IMR-90 (cell line): ENCODE measurements at places on chromosomes 1 and 21.

- no peak for DNase-seq
These were observed 40.7 kb upstream of the PDE4B start for GRCh38 chr1:65751961-65752360.

GRCh38 chr1:222927031-222927430 lies 112.2 kb downstream of the DISP1 start:
- no peak for DNase-seq

GRCh38 chr21:45740491-45741357 lies 97.2 kb downstream of the PCBP3 start:
- DNase-seq, result no peak

DNA sequence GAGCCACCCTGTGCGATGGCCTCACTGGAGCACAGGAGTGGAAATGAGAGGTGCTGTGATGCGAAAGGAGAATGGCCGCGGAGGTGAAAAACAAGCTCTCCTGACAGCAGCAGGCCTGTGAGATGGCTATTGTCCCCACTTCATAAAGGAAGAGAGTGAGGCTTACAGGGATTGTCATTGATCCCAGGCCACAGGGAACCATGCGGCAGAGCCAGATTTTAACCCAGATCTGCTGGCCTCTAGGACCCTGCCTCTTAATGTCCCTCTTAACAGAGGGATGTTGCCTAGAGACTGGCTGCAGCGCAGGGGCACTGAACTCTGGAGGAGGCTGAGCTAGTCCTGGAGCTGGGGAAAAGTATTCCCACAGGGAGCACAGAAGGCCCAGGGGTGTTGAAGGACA lies 3.1 kb upstream of the SYTL1 start:
- no peak for DNase-seq

GRCh38 chr1:209583408-209583807 lies at the start of gene CAMK1G:
Gene CAMK1G (plus strand): TSS chr1:209583714. CDS start chr1:209594984, 11,270 bp downstream.
- peak; percentile 80 for DNase-seq

- DNase-seq, result no peak
These were observed 72.8 kb downstream of the MORN1 start for GRCh38 chr1:2318314-2319278.

GRCh38 chr21:29302359-29302875 lies 3.7 kb downstream of the BACH1 start:
- DNase-seq, result peak; percentile 34

DNA sequence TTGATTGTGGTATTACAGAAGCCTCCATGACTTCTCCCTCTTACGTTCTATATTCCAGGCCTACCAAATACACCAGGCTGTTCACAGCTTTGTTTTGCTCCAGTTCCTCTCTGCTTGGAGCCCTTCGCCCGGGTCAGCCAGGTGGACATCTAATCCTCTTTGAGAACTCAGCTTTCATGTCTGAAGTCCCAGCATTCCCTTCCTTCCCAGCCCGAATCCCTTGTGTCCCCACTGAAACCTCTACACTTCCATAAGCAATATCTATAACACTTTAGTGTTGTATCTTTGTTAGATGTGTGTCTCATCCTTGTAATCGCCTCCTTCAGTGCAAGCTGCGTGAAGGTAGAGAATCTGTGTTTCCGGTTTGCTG lies 1.9 kb downstream of the RNF11 start:
- DNase-seq, result peak; percentile 8

DNA sequence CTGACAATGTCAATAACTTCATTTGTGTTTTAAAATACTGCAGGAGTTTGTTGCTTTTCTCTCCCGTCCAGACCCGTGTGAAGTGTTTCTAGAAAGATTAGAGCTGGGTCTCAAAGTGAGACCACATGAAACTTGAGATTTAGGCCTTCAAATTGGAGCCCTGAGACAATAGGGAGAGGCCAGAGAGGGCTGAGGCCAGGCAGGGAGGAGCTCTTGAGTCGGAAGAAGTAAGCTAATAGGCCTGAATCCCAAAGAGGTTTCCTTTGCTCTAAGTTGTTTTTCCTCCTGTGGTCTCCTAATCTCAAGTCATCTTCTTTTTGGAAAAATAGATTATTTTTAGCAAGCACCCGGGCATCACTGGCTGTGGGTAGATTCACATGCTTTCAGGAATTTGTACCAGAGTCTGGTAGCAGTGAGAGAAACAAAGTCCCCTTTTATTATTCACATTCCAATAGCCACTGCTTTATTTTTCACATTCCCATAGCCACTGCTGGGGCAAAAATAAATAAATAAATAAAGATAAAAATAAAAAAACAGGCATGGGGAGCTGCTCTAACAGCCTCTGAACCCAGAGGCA lies 25.6 kb downstream of the CD244 start:
- no peak for DNase-seq

GRCh38 chr1:24923485-24924113 lies 6.5 kb downstream of the RUNX3 start:
- DNase-seq, result no peak

DNA sequence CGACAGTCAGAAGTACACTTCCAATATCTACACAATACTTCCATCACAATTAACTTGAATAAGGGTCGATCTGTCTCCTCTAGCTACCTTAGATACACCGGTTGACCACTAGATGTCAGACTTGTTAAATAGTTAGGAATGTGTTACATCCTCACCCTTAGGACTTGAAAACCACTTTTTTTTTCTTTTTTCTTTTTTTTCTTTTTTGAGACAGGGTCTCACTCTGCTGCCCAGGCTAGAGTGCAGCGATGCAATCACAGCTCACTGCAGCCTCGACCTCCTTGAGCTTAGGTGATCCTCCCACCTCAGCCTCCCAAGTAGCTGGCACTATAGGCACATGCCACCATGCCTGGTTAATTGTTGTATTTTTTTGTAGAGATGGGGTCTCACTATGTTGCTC lies 120.4 kb upstream of the GREM2 start:
- DNase-seq, result peak; percentile 79

GRCh38 chr1:218357211-218357892 lies 12.2 kb downstream of the TGFB2 start:
- DNase-seq, result no peak

DNA sequence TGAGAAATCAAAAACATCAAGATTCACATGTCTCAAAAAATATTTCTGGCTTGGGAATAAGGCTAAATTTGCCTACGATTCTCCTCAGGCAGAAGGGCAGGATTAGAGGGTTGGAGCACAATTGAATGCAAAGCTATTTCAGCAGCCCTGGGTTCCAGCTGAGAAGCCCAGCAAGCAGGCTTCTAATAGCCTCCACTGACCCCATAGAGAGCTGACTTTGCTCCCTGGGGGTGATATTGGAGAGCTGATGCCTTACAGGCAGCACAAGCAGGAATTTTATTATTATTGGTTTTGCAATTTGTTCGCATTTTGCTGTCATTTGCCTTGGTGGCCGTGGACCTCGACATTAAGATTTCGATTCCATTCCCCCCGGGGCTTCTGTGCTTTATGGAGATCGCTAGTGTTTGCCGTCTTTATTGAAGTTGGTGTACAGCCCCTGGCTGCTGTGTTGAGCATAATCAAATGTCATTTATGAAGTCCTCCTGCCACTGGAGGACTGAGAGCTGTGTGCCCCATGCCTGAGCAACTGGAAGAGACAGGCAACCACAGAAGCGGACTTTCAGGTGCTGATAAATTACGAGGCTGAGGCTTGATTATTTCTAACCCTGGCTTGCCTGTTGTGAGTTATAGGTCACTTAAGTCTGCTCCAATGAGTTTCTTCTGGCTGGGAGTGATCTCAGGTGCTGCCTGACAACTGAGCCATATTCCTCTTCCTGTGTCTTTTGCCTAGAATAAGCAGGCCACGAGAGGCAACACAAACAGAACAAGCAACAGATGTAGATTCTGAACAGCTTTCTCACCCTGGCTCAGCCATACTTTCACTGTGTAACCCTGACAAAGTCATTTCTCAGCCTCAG lies 518.4 kb upstream of the CAMK1G start:
- no peak for DNase-seq

DNA sequence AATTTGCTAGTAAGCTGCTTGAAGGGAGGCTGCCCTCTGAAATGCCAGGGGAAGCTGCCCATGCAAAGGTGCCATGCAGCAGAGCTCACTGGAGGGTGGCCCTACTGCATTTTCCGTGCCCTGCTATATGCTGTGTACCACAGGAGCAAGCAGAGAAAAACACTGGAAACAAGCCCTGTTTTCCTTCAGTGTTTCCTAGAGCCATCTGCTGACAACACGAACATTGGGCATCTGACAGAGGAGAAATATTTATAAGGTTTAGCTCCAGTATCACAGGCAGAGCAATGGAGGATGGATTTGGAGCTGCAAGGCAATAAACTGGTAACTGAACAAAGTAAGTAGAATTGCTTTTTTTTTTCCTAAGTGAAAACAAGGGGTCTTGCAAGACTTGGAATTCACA lies 198.4 kb downstream of the USP25 start:
- DNase-seq, result no peak

DNA sequence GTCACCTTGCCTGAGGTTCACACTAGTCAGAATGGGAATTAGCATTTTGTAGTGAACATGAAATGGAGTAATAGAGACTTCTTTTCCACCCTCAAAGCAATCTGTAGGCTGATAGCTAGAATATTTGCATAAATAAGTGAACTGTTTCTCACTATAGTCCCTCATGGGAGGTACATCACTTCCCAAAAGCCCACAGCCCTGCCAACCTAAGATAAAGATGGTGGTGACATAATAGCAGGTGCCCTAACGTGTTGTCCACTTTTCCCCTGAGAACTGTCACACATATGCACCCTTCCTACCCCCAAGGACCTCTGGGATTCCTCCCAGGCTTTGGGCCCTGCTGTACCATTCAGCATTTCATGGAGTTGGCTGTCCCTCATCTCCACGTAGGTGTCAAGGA lies 4.4 kb downstream of the TMEM35B start:
- DNase-seq, result no peak

- no peak for DNase-seq
These were observed 21.3 kb downstream of the FAM20B start for GRCh38 chr1:179046808-179047635.

DNA sequence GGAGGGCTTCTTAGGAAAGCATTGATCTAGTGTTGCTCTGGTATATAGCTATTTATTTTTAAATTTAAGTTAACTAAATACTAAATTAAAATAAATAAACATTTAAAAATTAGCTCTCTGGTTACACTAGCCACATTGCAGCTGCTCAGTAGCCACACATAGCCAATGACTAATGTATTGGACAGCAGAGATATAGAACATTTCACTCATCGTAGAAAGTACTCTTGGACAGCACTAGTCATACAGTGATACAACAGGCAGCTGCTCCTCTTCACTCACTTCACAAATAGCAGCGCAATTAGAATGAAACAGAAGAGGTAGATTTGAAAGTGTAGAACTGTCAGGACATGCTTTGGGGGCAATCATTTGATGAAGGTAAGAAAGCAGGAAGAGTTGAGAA lies 245.4 kb downstream of the PBX1 start:
- peak; percentile 68 for DNase-seq

DNA sequence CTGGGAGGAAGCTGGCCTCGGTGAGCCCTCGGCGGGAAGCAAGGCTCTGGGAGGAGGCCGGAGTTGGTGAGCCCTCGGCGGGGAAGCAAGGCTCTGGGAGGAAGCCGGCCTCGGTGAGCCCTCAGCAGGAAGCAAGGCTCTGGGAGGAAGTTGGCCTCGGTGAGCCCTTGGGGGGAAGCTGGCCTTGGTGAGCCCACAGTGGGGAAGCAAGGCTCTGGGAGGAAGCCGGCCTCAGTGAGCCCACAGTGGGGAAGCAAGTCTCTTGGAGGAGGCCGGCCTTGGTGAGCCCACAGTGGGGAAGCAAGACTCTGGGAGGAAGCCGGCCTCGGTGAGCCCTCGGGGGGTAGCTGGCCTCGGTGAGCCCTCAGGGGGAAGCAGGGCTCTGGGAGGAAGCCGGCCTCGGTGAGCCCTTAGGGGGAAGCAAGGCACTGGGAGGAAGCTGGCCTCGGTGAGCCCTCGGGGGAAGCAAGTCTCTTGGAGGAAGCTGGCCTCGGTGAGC lies 36.0 kb downstream of the KRTAP10-1 start:
- DNase-seq, result no peak

GRCh38 chr1:232901255-232901654 lies 49.2 kb upstream of the NTPCR start:
- no peak for DNase-seq

DNA sequence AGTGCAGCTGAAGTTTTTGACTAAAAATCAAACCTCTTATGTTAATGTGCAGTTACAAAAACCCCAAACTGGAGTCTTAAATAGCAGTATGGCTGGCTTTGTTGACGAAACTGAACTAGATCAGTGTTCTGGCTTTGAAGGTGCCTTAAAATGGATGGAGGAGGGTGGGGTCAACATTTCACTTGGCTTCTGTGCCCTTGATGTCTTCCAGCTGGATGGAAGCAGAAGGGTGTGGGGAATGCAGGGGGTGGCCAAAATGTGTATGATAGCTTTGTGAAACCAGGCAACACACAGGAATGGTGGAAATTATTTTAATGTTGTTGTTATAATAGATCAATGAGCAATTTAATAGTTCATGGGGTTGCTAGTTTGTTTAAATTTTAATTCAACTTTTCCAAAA lies 96.8 kb upstream of the C1orf105 start:
- DNase-seq, result no peak

GRCh38 chr1:198132060-198132781 lies 24.6 kb upstream of the NEK7 start:
- DNase-seq, result no peak
